Activated CD4-positive, alpha-beta T cell treated with anti-CD3 and anti-CD28 coated beads for 24 hours (primary cell): ENCODE measurements at places on chromosomes 3 and 15.

GRCh38 chr15:79455361-79455760, 23.2 kb downstream of the MINAR1 start:
- DNase-seq: no peak

DNA sequence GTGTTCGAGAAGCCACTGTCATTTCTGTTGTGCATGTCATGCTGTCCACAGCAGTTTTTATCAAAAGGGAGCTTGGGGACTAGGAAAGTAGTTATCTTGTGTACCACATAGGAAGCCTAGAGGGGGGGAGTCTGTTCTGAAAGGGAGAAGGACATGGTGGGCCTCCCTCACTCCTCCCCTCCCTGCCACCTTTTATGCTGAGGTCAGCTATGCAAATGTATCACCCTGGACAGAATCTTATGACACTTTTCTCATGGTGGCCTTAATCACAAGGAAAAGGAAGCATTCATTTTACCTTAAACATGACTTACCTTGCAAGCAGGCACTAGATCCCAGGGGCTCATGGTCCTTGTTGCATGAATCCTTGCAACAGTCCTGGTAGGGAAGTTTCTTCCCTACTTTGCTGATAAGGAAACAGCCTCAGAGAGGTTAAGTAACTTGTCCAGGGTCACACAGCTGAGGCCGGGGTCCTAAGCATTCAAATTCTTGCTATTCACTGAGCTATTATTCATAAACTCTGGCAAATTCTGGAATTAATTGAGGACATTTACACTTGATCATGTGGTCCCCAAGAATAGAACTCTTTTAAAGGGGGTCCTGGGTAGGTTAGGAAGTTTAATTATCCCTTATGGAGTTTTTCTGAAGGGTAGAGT, 81.1 kb upstream of the SLC6A1 start:
- no peak for DNase-seq

DNA sequence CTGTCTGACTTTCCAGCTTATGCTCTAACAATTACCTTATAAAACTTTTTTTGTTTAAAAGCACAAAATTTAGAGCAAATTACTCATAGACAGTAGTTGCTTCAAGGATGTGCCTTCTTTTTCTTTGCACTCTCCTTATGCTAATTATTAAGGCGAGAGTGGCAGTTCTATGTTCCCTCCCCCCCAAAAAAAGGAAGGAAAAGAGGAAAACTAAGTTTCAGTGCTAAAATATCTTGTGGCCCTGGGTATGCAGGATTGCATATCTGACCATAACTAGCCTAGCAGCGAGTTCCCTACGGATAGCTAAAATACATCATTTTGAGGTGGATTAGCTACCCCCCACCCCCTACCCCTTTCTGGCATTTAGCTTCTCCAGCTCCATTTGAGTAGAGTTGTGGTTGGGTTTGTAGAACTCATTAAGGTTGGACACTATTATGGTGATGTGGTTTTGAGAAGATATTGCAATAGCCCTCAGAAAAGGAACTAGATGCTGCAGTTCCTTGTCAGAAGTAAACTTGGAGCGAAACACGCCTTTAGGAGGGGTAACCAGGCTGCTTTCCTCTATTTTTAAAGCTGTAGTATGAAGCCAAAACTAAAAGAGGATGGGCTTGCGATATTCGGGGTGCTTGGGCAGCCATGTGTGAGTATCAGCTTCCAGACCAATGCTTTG, 174.6 kb downstream of the AKAP13 start:
- DNase-seq: no peak

DNA sequence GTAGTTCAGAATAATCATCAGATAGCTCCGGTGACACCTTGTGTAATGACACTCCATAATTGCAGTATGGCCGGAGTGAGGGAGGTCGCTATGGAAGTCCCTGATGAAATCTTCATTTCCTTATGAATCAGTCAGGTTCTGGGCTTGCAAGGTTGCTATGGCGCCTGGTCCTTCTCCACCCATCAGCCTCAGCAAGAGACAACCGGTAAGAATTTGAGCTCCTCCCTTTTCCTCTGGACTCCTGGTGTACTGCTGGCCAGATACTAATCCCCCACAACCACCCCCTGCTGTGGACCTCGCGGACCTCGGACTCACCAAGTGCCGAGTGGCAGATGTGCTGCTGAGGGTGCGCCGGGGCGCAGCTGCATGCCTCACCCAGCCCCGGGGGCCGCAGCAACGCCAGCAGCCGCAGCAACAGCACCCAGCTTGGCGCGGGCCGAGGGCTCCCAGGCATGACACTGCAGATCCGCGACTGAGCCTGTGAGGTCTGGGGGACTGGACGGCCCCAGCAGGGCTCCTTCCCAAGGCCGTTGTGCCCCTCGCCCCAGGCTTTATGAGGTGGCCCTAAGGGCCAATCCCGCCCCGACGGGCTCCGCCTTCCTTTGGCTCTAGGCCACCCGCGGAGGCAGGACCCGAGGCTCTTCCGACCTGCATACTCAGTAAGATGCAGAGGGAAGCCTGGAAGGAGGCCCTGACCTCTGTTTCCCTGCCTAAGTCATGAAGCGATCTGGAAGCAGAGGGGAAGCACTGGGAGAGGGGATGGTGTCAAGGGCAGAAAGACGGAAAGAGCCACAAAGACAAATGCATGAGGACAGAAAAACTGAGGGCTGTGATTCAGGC, at the start of gene TIMP4:
Gene TIMP4, minus strand, starts transcription at position 526 of the 840 bp plus-strand sequence. Its CDS starts 72 bp downstream, at position 454.
- DNase-seq: no peak

- no peak for DNase-seq
Observed at GRCh38 chr3:23760325-23760724, 45.4 kb upstream of the UBE2E1 start.

- peak; percentile 47 for DNase-seq
Observed at GRCh38 chr3:112560721-112561483, 860 bp downstream of the ATG3 start.

DNA sequence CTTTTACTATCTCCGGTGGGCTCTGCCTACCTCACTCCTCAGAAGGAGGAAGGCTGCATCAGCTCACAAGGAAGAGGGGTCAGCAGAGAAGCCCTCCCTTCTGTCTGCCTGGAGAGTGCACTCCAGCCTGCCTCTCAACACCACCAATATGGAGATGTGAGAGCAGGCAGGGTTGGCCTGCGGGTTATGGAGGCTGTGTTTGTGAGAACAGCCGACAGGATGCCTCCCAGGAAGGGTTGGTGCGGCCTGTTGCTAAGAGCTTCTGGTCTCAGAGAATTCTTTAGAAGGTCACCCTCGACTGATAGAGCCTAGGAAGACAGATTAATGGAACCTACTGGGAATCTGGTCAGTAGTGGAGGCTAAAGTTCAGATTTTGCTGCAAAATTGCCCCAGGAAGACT, 326.1 kb downstream of the NTRK3 start:
- no peak for DNase-seq

GRCh38 chr3:53069422-53070068, 23.7 kb upstream of the SFMBT1 start:
- no peak for DNase-seq

DNA sequence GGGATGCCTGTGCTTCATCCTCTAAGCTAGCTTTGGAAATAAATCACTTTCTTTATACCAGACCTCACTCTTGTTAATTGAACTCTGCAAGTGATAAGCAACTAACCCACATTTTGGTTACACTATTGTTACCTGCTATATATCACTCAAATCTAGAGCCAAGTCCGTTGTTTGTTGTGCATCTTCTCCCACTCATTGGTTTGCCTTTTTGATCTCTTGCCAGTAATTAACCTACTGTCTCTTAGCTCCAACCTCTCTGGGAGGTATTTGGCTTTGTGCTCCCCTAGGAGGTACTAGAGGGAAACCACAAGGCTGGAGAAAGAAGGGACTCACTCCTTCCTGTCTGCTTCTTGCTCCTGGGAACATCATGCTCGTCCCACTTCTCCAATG, 12.8 kb upstream of the CRBN start:
- no peak for DNase-seq

DNA sequence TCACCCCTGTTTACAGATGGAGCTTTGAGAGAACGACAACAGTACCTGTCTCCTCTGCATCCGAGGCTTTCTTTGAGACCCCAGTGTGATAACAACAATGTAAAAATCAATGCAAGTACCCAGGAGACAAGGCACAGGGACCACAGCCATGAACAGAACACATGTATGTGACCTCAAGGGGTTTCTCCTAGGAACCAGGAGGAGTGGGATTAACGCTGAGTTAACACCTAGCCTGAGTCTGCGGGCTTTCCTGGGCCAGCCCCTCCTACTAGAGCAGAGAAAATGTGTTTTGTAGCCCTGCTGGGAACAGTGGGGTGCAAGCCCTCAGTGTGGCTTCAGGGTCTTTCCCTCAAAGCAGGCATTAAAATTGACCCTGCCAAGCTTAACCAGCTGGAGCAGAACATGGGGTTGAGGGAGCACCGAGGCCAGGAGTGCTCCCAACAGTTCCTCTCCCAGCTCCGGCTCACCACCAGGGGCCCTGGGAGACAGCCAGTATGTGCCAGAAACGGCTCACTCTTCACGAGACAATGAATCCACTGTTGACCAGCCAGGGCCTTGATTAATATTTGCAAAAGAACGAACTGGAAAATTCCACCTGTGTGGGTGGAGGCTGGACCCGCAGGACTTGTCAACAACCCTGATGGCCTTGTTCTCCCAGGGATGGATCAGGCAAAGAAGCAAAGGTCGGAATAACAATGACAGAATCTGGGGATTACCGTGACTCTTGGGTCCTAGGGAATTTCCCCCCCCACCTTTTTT, 3.6 kb downstream of the CHDH start:
- DNase-seq: no peak

- DNase-seq: no peak
Observed at GRCh38 chr3:38371541-38372213, 25.1 kb downstream of the XYLB start.

- no peak for DNase-seq
Observed at GRCh38 chr3:46931631-46932331, 44.8 kb downstream of the CCDC12 start.
